Thymus (tissue), 14 donors: ENCODE measurements at places on chromosomes 12 and 14.

DNA sequence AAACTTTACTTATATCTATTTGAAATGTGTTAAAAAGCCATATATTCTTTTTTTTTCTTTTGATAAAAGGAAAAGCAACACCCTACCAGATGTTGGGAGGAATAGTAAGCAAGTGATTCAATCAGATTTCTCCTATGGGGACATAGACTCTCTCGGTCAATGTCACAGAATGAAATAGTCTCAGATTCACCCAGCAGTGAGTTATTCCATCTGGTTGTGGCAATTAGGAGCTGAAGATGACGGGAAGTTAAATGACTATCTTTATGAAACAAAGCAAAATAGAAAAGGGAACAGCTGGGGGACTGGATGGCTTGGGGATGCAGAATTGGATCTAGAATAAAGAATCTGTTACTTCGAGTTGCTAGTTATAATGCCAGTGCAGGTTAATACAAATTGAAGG, 857.0 kb downstream of the NRXN3 start:
- no peak for DNase-seq

- DNase-seq = no peak
Measured at GRCh38 chr12:49750027-49750995, 9.0 kb downstream of the TMBIM6 start.

DNA sequence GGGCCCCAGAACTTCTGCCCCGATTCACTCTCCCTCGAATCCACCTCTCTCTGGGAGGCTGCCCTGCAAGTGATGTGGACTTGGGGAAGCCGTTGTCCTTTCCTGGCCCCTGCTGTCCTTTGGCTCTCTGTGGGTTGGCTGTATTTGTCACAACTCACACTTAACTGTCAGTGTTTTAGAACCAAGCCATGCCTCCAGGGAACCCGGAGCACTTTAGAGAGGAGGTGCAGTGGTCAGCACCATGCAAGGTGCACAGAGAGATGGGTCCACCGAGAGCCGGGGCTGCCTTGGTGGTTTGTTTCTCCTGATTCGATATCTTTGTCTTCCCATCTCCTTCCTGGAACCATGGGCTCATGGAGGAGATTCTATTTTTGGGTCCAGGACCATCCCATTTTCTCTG, 129.5 kb upstream of the RTL1 start:
- no peak for DNase-seq

GRCh38 chr12:62933602-62934238, 1.2 kb downstream of the PPM1H start:
- DNase-seq = no peak

- DNase-seq = no peak
Measured at GRCh38 chr14:68497011-68497410, 295.9 kb downstream of the ZFP36L1 start.

DNA sequence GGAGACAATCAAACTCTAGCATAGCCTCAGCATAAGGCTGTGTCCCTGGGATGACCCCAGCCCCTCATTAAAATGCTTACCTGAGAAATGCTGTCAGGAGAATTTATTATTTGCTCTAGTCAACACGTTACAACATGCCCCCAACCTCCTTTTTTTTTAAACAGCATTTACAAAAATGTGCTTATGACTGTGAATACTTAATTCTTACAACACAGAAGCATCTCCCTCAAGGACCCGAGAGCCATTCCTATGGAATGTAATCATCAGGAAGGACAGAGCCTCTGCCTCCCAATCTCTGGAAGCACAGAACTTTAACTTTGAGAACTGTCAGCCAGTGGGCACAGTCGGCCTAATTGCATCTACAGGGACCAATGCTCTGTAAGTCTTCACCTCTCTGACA, 136.6 kb upstream of the OVCH1 start:
- no peak for DNase-seq

- no peak for DNase-seq
Measured at GRCh38 chr12:121955258-121956237, 37.2 kb downstream of the CFAP251 start.

GRCh38 chr14:76636602-76637001, 124.7 kb upstream of the VASH1 start:
- DNase-seq = no peak

- DNase-seq = no peak
Measured at GRCh38 chr12:1758887-1759286, 61.5 kb upstream of the LRTM2 start.

DNA sequence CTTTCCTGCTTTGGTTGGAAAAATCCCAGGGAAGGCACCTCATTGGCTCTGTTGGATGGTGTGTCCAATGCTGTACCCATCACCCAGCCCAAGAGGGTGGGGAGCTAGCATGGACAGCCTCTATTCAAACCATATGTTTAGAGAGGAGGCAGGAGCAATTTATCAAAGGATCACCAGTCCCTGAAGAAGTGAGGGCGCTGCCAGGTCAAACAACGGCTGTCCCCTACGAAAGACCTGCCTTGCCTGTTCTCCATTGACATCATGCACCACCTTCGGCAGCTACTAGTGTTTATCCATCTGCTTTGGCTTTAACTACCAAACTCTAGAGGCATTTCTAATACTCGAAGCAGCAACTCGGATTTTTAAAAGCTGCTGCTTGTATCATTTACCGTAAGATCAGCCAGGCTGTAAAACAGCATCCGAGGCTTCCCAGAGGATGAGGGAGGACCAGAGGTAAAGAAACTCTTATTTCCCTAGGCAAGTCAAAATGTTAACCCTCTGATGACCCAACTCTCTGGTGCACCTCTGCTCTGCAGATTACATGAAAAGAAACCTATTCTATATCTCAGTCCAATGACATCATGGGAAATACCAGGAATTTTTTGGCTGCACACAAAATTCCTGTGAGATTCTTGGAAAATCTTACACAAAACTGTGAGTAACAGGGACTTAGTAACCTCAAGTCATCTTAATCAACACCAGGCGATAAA, 720.9 kb upstream of the TBX3 start:
- DNase-seq = no peak

DNA sequence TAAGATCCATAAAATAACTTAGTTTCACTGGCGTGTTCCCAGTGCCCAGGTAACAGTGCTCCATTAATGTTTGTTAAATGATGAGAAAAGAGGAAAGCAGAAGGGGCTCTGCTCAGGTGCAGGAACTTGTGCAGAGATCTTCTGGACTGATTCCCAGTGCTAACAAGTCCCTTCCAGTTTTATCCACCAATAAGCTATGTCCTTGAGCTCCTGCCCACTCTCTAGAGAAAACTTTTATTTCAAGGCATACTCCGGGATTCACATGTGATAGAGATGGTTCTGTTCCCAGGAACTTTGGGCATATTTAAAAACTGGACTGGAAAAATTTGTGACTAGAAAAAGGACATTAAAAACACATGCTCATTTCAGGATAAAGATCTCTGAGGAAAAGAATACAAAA, 1.9 kb downstream of the GYS2 start:
- no peak for DNase-seq

DNA sequence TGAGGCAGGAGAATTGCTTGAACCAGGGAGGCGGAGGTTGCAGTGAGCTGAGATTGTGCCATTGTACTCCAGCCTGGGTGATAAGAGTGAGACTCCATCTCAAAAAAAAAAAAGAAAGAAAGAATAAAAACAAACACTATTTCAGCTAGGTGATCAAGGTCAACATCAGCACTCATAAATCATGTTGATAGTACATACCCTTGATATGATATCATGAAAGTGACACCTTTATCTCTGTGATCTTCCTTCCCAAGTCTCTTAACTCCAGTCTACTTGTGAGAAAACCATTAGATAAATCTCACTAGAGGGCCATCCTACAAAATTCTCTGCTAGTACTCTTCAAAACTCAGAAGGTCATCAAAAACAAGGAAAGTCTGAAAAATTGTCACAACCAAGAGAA, 44.2 kb upstream of the PTGR2 start:
- DNase-seq = no peak
